T-helper 17 cell (primary cell): ENCODE measurements at places on chromosomes 3 and 15. TPM values are rescaled to one million over a fixed set of nuclear protein-coding genes. Genes with fewer than 3 reads are reported as not detected.
A peak's percentile ranks its signal among the peaks of the same experiment; 100 is the strongest.

- H3K36me3 ChIP-seq, result peaks cover 17% of the 10 kb centered on the region
- H3K4me3 ChIP-seq, result no peak overlapping the region
- no peak for DNase-seq
- no peaks in the 10 kb centered on the region for H3K27me3 ChIP-seq
- peaks cover 55% of the 10 kb centered on the region for H3K4me1 ChIP-seq
Observed at GRCh38 chr15:67174864-67175573, 79.4 kb downstream of the AAGAB start.

DNA sequence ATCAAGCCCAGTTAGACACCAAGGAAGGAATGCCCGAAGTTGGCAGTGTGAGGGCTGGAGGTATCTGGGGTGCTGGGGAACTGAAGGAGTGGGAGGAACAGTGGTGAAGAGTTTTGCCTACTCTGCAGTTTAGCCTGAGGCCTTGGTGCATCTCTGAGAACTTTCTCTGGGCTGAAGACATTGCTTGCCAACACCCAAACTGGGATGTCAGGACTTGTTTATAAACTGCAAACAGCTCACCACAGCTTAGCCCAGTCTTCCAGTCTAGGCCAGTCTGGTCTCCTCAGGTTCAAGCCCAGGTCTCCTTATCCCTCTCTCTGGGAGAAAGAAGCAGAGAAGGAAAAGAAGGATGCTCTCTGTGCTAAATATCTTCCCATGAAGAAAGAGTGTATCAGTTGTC, 68.0 kb upstream of the BOC start:
- H3K36me3 ChIP-seq, result no peaks in the 10 kb centered on the region
- H3K27me3 ChIP-seq, result peaks cover 6% of the 10 kb centered on the region
- no peaks in the 10 kb centered on the region for H3K4me1 ChIP-seq
- H3K4me3 ChIP-seq, result no peak overlapping the region
- no peak overlapping the region for H3K27ac ChIP-seq
- no peak for DNase-seq

DNA sequence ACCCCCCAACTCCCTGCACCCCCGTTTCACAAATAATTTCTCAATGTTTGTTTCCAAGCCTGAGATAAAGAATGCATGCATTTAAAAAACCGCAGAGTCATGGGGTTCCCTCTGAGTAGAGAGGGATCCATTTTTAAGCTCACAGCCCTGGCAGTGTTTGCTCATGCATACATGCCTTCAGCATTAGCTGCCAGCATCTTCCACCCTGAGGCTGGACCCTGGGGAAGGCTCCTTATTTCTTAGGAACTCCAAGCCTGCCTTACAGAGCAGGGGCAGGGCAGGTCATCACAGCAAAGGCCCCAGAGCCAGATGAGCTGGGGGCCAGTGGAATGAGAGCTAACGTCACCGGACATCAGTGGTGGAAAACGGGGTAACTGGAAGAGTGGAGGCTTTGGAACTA, 31.3 kb downstream of the TLE3 start:
- H3K36me3 ChIP-seq, result peaks cover 9% of the 10 kb centered on the region
- DNase-seq, result no peak
- no peak overlapping the region for H3K27ac ChIP-seq
- no peaks in the 10 kb centered on the region for H3K27me3 ChIP-seq
- peaks cover 14% of the 10 kb centered on the region for H3K4me1 ChIP-seq

GRCh38 chr15:92473756-92474155, 80.1 kb downstream of the ST8SIA2 start:
- peaks cover 46% of the 10 kb centered on the region for H3K27me3 ChIP-seq
- H3K4me3 ChIP-seq, result no peak overlapping the region
- no peak for DNase-seq
- no peaks in the 10 kb centered on the region for H3K36me3 ChIP-seq
- no peak overlapping the region for H3K27ac ChIP-seq
- no peaks in the 10 kb centered on the region for H3K4me1 ChIP-seq

- DNase-seq, result no peak
- no peaks in the 10 kb centered on the region for H3K27me3 ChIP-seq
- H3K4me1 ChIP-seq, result no peaks in the 10 kb centered on the region
- no peak overlapping the region for H3K27ac ChIP-seq
Observed at GRCh38 chr3:74523811-74524210, 90.6 kb downstream of the CNTN3 start.

DNA sequence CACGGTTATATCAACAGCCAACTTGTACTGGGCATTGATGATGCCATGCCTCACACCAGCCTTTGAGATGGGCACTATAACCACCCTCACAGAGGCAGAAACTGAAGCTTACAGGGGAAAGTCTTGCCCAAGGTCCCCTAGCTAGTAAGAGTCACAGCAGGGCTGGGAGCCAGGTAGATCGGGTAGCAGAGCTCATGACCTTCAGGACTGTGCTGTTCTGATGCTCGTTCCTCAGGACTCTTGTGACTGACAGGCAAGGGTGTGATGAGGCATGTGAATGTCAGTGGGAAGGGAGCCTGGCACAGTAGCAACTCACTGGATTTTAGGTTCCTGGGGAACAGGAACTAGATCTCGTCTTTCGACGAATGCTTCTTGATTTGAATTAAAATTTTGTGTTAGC, 65.7 kb downstream of the RLBP1 start:
- H3K36me3 ChIP-seq, result peaks cover 8% of the 10 kb centered on the region
- H3K4me3 ChIP-seq, result no peak overlapping the region
- H3K27ac ChIP-seq, result peak overlapping the region; percentile 32

GRCh38 chr15:66721020-66721419, 19.0 kb downstream of the SMAD6 start:
- no peak overlapping the region for H3K4me3 ChIP-seq
- H3K4me1 ChIP-seq, result peaks cover 17% of the 10 kb centered on the region
- peak overlapping the region; percentile 84 for H3K27ac ChIP-seq
- H3K27me3 ChIP-seq, result peaks cover 27% of the 10 kb centered on the region
- no peak for DNase-seq
- H3K36me3 ChIP-seq, result no peaks in the 10 kb centered on the region

DNA sequence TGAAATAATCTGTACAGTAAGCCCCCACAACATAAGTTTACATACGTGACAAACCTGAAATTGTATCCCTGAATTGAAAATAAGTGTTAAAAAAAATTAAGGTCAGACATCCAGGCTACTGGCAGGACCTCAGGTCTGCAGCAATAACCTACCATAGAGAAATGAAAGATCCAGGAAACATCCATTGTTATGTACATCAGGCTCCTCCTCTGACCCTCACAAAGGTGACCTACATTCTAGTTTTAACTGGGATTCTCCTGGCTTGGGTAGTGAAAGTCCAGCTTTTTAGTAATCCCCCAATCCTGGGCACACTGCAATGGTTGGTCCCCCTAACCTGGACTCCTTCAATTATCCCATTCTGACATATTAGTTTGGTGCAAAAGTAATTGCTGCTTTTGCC, 749.6 kb upstream of the LMCD1 start:
- no peak overlapping the region for H3K4me3 ChIP-seq
- H3K27ac ChIP-seq, result no peak overlapping the region
- no peaks in the 10 kb centered on the region for H3K27me3 ChIP-seq
- DNase-seq, result no peak
- H3K36me3 ChIP-seq, result no peaks in the 10 kb centered on the region
- H3K4me1 ChIP-seq, result peaks cover 4% of the 10 kb centered on the region

GRCh38 chr3:72482589-72483321, 365.5 kb downstream of the SHQ1 start:
- peak overlapping the region; percentile 78 for H3K27ac ChIP-seq
- no peaks in the 10 kb centered on the region for H3K36me3 ChIP-seq
- peaks cover 7% of the 10 kb centered on the region for H3K27me3 ChIP-seq
- peak overlapping the region; percentile 86 for H3K4me3 ChIP-seq

- no peak for DNase-seq
- no peak overlapping the region for H3K27ac ChIP-seq
- H3K4me1 ChIP-seq, result peaks cover 24% of the 10 kb centered on the region
- no peak overlapping the region for H3K4me3 ChIP-seq
Observed at GRCh38 chr3:32323604-32324003, 68.0 kb upstream of the CMTM7 start.

- DNase-seq, result no peak
- no peak overlapping the region for H3K4me3 ChIP-seq
- no peaks in the 10 kb centered on the region for H3K27me3 ChIP-seq
- H3K4me1 ChIP-seq, result peaks cover 10% of the 10 kb centered on the region
- no peaks in the 10 kb centered on the region for H3K36me3 ChIP-seq
Observed at GRCh38 chr3:51268132-51268531, 117.0 kb upstream of the MANF start.

ARNT2 gene
- not detected for total RNA-seq

GRCh38 chr3:94291686-94292085, 228.8 kb downstream of the NSUN3 start:
- H3K4me3 ChIP-seq, result no peak overlapping the region
- no peaks in the 10 kb centered on the region for H3K36me3 ChIP-seq
- no peak overlapping the region for H3K27ac ChIP-seq
- no peak for DNase-seq

GOLGA8N gene
- 3.9 TPM for total RNA-seq

DNA sequence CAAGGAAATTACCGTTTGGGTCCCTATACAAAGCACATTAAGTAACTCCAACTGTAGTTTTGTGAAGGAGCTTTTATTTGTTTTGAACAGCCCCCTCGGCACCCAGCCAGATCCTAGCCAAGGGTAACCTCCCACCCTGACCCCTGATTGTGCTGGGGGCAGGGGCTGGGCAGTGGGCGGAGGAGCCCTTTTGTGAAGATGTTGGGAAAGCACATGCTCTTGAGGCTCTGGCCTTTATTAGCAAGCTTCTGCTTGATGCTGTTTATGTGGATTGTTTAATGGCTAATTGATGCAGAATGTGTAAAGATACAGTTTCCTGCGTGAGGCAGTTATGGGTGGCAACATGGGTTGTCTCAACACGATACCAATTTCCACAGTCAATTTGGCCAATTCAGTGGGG, 136.5 kb downstream of the MAP2K5 start:
- no peak for DNase-seq
- no peaks in the 10 kb centered on the region for H3K4me1 ChIP-seq
- no peak overlapping the region for H3K27ac ChIP-seq

DNA sequence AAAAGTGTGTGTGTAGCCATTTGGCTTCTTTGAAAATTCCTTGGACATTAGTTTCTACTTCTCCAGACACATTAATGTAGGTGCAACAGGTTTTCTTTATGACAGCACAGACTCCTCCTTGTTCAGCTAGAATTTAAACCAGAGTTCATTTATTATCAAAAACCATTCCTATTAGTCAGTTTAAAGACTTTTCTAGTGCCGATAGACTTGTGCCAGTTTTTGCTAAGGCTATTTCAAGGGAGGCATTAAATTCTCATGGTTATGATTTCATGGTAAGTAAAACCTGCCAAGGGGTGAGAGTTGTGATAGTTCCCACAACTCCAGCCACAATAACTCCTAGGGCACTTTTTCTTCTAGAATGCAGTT, 20.6 kb upstream of the SENP7 start:
- no peaks in the 10 kb centered on the region for H3K36me3 ChIP-seq
- no peak for DNase-seq
- peaks cover 25% of the 10 kb centered on the region for H3K4me1 ChIP-seq

GRCh38 chr15:57507111-57507510, 84.6 kb upstream of the MYZAP start:
- no peak overlapping the region for H3K27ac ChIP-seq
- H3K36me3 ChIP-seq, result peaks cover 2% of the 10 kb centered on the region
- H3K4me3 ChIP-seq, result no peak overlapping the region

MYH15 gene
- total RNA-seq, result not detected

ZNF660 gene
- not detected for total RNA-seq

PGBD4 gene
- 3.3 TPM for total RNA-seq
